Stimulated activated CD8-positive, alpha-beta memory T cell treated with anti-CD3 and anti-CD28 coated beads, Interleukin-2, amount 100 ng/mL, for 48 hours (primary cell): ENCODE measurements at places on chromosomes 1 and 21.

DNA sequence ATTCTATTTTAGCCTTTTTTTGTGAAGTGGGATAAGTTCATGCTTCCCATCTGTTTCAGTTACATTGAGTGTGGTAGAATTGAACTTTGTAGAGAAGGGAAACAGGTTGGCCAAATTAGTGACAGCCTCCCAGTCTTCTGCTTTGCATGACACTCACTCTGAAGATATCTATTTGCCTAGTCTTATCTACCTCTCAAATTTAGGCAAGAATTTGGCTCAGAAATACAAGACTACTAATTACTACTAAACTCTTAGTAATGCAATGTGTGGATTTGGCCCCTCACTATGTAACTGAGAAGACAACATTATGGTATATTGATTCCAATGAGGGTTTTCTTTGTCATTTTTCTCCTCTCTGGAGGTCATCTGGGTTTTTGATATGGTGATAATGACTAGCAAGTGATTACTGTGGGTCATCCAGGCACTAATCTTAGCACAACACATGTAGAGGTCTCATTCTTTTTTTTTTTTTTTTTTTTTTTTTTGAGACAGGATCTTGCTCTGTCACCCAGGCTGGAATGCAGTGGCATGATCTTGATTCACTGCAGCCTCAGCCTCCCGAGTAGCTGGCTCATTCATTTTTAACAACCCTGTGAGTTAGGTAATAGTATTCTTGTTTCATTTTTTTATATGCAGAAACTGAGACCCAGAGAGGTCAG is 6.3 kb downstream of the FAM20B start:
- no peak for DNase-seq

- no peak for DNase-seq
Observed at GRCh38 chr1:235708390-235708962, 58.9 kb upstream of the GNG4 start.

GRCh38 chr1:20216574-20216973 is 30.3 kb upstream of the PLA2G2C start:
- DNase-seq: no peak

DNA sequence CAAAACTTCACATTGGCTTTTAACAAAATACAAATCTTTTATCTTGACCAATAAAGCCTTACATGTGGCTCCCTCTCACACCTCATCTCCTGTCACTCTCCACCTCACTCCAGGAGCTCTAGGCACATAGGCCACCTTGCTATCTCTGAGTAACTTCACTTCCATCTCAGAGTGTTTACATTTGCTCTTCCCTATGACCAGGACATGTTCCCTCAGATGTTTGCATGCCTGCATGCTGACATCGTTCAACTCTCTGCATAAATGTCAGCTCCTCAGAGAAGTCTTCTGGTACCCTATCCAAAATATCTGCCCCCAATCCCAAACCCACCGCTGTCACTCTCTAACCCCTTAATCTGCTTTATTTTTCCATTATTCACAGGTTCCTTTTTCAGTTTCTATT is 110.9 kb downstream of the TOMM20 start:
- DNase-seq: no peak

GRCh38 chr1:31488528-31488927 is 75.5 kb downstream of the SERINC2 start:
- DNase-seq: no peak

DNA sequence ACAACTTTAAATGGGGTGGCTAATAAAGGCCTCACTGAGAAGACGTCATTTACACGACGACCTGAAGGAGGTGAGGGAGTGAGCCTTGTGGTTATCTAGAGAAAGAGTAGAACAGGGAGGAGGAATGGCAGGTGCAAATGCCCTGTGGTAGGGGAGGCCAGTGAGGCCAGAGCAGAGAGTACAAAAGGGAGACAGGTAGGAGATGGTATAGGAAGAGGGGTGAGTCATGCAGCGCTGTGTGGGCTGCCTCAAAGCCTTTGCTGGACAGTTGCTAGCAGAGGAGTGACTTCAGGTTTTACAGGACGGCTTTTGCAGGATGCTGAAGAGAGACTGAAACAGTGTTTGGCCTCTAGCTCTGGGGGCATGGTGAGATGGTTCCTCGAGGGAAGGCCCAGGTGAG is 116.0 kb downstream of the IER5 start:
- no peak for DNase-seq

DNA sequence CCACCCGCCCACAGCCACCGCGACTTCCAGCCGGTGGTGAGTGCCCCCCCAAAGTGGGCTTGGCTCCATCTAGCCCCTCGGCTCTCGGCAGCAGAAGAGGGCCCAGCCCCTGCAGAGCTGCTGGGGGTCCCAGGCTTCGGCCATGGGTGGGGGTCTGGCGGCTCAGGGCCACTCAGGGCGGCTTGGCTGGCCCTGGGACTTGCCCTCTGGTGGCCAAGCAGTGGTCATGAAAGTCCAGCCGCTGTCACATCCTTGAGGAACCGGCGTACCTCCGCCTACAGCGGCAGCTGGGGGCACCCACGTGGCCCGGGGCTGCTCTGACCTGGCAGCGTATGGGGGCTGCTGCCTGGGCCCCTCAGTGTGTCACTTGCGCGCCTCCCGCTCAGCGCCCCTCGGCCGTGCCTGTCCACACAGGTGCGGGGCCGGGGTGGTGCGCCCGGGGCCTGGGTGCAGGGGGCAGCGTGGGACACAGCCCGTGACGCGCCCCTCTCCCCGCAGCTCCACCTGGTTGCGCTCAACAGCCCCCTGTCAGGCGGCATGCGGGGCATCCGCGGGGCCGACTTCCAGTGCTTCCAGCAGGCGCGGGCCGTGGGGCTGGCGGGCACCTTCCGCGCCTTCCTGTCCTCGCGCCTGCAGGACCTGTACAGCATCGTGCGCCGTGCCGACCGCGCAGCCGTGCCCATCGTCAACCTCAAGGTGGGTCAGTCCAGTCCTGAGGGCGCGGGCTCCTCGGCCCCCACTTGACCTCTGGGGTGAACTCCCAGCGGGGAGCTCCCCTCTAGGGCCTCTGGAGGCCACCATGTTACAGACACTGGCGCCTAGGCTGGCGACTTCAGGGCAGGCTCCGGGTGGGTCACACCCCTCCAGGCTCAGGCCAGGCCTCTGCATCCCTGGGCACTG is 32.4 kb downstream of the SLC19A1 start:
- no peak for DNase-seq

GRCh38 chr1:160560806-160561205 is 18.5 kb downstream of the CD84 start:
- no peak for DNase-seq

- no peak for DNase-seq
Observed at GRCh38 chr1:181149326-181150125, 61.0 kb downstream of the IER5 start.

GRCh38 chr1:160070243-160071163 is 543 bp upstream of the KCNJ10 start:
- peak; percentile 62 for DNase-seq

DNA sequence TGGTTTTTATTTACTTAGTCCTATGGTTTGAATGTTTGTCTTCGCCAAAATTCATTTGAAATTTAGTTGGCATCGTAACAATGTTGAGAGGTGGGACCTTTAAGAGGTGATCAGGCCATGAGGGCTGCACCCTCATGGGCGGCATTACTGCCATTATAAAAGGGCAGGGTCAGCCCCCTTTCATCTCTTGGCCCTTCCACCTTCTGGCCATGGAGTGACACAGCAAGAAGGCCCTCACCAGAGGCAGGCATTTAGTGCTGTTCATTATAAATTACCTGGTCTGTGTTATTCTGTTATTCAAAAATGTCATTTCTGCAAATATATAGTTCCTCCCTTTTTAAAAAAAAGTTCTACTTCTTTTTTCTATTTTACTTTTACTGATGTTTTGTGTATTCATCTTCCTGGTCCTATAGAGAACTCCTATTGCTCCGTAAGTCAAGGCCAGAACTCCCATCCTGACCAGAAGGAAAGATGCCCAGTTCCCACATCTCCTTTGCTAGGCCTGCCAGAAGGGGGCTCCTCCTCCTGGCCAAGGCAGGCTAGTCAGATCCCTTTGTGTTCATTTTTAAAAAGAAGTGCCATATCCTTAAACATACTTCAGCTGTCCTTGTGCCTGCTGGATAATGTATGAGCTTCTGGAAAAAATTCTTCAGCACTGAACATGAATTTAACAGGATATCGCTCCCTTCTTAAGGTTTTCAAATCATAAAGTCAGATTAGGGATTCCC is 10.0 kb upstream of the LBR start:
- DNase-seq: no peak

- DNase-seq: no peak
Observed at GRCh38 chr21:29521872-29522271, 223.2 kb downstream of the BACH1 start.
